ENCODE measurements at places on chromosomes 3 and 15. TPM values are rescaled to one million over a fixed set of nuclear protein-coding genes. Genes with fewer than 3 reads are reported as not detected.

DNA sequence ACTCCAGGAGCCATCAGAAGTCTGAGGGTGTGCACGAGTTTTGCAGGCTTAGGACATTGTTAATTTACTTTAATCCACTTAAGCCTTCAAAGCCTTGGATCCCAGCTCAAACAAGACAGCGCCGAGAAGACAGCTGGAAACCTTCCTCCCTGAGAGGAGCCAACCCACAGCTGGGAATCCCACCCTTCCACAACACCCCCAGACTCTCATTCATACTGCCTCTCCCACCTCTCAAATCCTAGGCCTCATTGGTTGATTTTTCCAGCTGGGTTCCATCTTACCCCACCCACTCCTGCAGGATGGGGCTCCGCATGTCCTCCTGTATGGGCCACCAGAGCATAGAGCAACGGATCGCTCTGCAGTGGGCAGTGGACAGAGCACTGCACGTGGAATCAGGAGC lies 80.4 kb downstream of the SEMA5B start:
- no peak for DNase-seq

RFX7 gene
- total RNA-seq = 25.7 TPM

- no peak for DNase-seq
Measured at GRCh38 chr15:88465633-88466224, 1.5 kb downstream of the MRPL46 start.

DNA sequence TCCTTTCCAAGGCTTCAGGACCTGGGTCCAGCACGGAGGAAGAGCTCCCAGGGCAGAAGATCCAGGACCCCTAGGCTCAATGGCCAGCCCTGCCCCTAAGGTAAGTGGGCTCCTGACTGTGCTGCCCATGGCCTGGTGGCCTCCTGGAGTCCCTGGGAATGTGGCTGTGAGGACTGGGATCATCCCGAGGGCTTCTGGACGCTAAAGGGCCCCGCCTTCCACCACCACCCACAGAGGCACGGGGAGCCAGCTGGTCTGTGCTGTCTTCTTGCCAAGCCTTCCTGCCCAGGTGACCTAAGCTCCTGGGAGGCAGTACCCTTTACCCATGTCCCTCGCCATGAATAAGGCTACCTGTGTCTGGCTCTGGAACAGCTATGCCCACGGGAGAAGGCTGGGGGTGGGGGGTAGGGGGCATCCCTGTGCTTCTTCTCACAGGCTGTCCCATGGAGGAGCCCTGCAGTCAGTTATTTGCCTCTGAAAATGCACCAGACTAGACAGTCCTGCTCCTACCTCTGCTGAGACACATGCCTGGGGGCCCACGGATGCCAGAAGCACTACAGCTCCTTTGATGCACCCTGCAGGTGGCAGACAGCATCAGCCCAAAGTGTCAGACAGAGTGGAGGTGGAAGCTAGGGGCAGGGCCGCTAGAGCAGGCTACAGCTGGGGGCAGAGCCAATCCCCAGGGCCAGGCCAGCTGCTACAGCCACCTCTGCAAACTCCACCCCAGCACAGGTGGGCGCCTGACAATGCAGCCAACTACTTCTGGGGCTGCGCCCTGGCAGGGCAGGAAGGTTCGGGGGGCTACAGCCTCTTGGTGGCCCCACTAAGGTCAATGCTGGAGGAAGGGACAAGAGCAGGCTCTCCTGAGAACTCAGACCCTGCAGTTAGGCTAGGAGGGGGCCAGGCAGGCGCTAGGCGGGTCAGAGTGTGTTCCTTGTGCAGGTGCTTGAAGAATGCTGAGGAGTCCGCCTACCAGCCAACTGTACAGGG lies 90.9 kb downstream of the SEC22A start:
- no peak for DNase-seq

DNA sequence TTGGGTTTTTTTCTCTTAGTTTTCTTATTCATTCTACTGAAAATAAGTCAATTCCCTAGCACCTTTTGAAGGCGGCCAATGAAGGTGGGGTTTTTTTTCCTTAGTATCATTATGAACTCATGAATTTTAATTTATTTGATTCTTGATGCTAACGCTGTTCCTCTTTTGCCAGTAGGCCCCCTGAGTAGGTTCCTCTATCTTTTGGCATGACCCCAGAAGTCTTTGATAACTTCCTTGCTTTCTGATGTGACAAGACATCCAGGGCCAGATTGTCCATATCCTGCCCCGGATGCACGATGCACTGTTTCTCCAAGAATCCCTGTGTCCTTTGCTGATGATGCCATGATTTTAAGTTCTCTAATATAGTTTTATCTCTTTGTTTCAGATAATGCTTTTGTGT lies 20.6 kb downstream of the LRRK1 start:
- DNase-seq = no peak

GRCh38 chr3:146345900-146346299 lies 95.0 kb upstream of the PLSCR4 start:
- DNase-seq = no peak

SMAD6 gene
- total RNA-seq = 10.8 TPM

DNA sequence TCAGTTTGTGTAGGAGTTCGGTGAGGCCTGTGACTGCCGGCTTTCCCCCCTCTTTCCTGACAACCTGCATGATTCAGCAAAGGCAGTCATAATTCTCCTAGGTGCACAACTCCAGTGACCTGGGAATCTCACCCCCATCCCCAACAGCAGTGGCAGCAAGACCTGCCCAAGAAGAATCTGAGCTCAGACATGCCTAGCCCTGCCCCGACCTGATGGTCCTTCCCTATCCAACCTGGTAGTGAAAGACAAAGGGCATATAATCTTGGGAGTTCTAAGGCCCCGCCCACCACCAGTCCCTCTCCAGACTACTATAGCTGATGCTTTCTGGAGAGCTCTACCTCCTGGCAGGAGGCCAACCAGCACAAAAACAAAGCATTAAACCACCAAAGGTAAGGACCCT lies 44.2 kb upstream of the ZBED2 start:
- no peak for DNase-seq

GRCh38 chr15:65082303-65082953 lies 5.9 kb downstream of the KBTBD13 start:
- DNase-seq = no peak

GRCh38 chr3:129648391-129648790 lies 41.9 kb upstream of the PLXND1 start:
- no peak for DNase-seq

CEMIP gene
- 7.1 TPM for total RNA-seq

FBXL22 gene
- total RNA-seq = 0.64 TPM

DNA sequence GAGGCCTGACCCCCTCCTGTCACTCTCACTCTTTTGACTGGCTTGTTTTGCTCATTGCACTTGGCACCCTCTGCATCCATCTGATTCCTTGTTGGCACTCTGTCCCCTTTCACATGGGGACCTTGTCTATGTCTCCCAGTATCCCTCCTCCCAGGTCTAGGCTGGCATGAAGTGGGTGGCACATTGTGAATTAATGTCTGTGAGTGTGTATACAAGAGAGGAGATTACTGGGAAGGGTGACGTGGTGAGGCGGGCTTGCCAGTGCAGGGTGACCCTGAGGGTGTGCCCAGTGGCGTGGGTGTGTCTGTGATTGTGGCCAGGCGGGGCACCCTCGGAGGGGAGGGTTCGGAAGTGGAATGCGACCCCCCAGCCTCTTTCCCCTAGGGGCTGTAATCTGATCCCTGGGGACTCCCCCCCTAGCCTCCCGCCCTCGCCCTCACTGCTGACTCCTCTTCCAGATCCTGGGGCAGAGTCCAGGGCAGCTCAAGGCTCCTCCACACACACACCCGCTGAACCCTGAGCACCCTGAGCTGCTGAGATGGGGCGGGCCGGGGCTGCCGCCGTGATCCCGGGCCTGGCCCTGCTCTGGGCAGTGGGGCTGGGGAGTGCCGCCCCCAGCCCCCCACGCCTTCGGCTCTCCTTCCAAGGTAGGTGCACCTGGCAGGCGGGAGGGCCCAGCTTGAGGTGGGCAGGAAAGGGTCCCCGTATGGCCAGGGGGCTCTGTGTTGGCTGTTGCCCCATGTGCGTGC lies at the start of gene SEMA3B:
Gene SEMA3B, plus strand, starts transcription at position 445 of the 749 bp plus-strand sequence. Its CDS starts 94 bp downstream, at position 539.
- no peak for DNase-seq

UBA3 gene
- 82.3 TPM for total RNA-seq

- no peak for DNase-seq
Measured at GRCh38 chr15:44591326-44591725, 54.4 kb downstream of the EIF3J start.

CD276 gene
- 39.6 TPM for total RNA-seq

DNA sequence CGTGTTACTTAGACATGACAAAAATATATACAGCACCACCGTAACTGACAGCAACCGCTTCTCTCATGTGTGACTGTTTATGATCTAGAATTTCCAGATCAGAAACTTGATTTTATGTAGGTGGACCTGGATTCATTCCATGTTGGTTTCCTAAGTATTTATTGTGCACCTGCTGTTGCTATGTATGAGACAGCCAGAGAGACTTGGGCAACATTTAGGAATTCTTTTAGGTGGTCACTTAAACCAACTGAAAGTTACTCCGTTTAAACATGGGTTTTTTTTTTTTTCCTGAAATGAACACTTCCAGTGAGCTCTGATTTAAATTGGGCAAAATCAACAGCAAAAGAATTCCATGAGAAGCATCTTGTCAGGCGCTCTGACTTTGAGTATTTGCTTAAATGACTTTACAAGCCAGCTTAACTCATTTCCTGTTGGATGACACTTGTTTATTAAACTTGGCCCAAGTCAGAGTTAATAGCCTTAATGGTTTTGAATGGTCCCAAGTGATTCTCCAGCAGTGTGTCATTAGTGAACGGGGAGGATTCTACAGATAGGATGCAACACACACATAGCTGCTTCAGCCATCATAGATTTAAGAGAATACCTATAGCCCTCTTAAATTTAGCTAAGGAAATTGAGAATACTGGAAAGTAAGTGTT lies 31.8 kb downstream of the MITF start:
- DNase-seq = no peak

PAQR5 gene
- total RNA-seq = 0.82 TPM

DNA sequence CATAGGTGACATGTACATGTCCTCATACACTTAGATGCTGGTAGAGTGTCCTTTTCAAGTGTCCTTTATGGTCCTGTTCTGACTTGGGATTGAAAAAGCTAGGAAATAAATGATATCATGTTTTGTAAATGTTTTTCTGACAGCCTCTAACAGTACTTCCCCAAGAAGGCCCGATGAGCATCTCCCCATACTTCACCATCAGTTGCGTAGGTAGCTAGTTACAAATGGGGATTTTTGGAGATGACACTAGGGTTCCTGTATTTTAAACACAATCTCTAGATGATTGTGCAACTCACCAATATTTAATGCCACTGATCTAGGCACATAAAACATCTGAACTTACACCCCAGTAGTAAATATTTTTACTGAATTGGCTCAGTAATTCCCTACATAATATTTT lies 27.8 kb downstream of the SLC25A26 start:
- DNase-seq = no peak

GRCh38 chr3:16309558-16309957 lies 44.5 kb downstream of the OXNAD1 start:
- DNase-seq = no peak

SIDT1 gene
- 37.4 TPM for total RNA-seq

- no peak for DNase-seq
Measured at GRCh38 chr3:125281381-125281780, 68.8 kb upstream of the SLC12A8 start.

RASL12 gene
- total RNA-seq = 5.5 TPM

DNA sequence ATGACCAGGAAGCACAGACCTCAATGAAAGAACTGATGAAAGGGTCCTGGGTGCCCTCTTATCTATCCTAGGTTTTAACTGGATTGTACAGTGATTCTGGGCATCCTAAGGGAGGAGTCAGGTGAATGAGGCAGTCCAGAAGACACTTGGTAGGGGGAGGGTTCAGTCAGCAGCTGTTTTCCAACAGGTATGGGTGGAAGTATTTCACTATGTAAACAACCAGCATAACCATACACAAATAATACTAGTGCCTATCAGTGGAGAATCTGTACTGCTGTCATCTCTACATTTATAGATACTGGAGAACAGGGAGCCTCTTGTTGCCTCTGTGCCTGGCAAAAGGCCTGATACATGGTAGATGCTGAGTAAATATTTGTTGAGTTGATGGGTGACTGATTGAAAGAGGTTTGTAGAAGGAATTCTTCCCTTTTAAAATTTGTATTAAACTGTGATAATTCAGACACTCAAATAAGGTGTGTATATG lies 328.5 kb downstream of the RBMS3 start:
- DNase-seq = no peak

GRCh38 chr3:169138849-169139420 lies 524.6 kb downstream of the MECOM start:
- no peak for DNase-seq

DNA sequence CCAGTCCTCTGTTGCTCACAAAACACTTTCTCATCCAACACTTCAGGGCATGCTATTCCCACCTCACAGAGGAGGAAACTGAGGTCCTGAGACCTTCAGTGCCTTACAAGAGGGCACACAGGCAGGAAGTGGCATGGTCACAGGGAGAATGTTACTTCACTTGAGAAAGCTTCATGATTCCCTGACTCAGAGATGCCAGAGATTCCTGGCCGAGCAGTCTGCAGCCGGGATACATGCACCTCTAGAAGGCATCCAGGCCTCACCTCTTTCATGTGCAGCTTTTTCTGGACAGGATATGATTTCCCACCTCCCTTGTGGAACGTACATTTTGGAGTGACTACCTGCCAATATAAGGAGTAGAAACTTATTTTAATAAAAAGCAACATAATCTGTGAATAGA lies 2.8 kb upstream of the SST start:
- DNase-seq = no peak

PRTG gene
- total RNA-seq = 28.8 TPM

GRCh38 chr15:88736204-88736603 lies 67.0 kb upstream of the ACAN start:
- no peak for DNase-seq

DNA sequence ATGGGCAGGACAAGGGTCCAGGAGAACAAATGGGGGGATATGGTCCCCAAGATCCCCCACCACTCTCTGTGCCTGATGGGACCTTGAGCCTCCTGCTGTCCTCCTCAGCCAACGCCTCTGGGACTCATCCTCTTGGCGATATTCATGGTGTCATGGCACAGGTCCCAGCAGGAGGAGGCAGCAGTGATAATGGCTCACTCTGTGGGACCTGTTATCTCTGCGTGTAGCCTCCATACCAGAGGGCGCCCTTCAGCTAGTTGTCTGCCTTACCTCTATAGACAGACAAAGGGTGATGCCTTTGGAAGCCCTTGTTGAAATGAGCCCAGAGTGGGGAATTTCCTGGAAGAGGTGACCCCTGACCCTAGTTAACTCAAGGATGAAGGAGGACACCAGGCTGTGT lies 7.4 kb downstream of the ZBTB47 start:
- DNase-seq = no peak
